ENCODE measurements at places on chromosomes 3 and 15.

DNA sequence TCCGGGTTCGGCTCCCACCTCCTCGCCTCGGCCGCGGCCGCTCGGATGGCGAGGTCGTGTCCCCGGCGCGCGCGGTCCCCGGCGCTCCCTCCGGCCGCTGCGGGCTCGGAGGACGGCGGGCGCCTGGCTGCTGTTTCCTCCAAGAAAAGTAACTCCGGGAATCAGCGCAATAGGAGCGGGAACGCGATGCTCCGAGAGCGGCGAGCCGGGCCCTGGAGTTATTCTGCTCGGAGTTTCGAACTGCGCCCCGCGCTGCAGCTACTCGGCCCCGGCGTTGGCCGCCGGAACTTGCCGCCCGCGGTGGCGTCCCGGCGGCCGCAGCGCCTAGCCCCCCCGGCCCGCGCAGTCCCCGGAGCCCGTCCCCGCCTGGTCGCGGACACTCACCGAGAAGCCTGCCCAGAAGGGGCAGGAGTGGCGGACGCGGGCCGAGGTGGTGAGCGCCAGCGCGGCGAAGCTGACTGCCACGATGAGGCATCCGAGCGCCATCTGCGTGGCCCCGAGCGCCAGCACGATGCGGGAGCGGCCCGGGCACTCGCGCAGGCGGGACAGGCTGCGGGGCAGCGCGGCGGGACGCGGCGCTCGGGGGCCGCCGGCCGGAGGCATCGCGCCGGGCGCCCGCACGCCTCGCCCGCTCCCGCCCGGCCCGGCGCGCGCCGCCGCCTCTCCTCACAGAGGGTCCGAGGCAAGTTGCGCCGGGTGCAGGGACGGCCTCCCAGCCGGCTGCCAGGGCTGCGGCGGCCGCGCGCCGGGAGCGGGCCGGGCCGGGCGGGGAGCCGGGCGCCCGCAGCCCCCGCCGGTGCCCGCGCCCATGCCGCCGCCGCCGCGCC lies 251.9 kb downstream of the TJP1 start:
- H3K4me1 ChIP-seq, result peaks cover 18% of the 10 kb centered on the region
- peaks cover 75% of the 10 kb centered on the region for H3K27me3 ChIP-seq
- no peak for DNase-seq
- H3K36me3 ChIP-seq, result no peaks in the 10 kb centered on the region
- no peak overlapping the region for H3K27ac ChIP-seq

DNA sequence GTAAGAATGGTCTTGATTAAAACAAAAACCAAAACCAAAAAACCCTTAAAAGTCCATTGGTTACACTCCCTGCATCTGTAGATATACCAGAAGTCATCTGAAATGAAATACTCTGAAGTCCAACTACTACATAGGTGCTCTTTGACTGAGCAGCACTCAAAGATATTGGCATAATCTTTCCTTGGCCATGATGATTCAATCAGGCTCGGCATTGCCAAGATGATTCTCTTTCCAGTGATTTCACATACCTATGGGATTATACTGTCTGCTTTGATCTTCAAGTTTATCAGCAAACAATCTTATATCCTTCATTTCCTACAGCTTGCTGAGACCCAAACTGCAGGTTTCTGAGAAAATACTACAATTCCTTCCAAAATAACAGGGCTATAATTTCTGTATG lies 35.9 kb upstream of the DIPK2A start:
- no peak overlapping the region for H3K27ac ChIP-seq
- H3K4me3 ChIP-seq, result no peak overlapping the region
- H3K4me1 ChIP-seq, result no peaks in the 10 kb centered on the region
- DNase-seq, result no peak
- no peaks in the 10 kb centered on the region for H3K27me3 ChIP-seq
- no peaks in the 10 kb centered on the region for H3K36me3 ChIP-seq

DNA sequence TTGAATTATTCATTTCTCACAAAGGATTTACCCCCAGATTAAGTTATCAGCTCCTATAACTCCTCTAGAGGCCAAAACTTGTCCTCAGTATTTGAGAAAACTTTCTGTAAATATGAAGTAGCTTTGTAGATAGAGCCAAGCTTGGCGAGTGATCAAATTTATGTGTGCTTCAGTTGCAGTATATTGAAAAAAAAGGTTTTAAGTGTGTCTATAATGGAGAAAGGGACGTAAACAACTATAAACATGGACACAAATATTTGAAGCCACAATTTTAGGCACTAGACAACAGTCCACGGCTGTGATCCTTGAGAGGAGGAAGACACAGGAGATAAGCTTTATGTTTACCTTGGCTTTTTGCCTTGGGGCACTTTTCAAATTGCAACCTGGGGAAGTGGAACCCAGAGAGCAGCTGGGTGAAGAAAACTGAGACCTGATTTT lies 118.7 kb downstream of the THRB start:
- no peak overlapping the region for H3K4me3 ChIP-seq
- H3K27ac ChIP-seq, result no peak overlapping the region
- H3K4me1 ChIP-seq, result peaks cover 25% of the 10 kb centered on the region
- no peak for DNase-seq

GRCh38 chr3:57696801-57697321 lies 4.0 kb upstream of the DENND6A start:
- H3K36me3 ChIP-seq, result no peaks in the 10 kb centered on the region
- peaks cover 13% of the 10 kb centered on the region for H3K4me1 ChIP-seq
- no peak for DNase-seq
- no peak overlapping the region for H3K4me3 ChIP-seq

DNA sequence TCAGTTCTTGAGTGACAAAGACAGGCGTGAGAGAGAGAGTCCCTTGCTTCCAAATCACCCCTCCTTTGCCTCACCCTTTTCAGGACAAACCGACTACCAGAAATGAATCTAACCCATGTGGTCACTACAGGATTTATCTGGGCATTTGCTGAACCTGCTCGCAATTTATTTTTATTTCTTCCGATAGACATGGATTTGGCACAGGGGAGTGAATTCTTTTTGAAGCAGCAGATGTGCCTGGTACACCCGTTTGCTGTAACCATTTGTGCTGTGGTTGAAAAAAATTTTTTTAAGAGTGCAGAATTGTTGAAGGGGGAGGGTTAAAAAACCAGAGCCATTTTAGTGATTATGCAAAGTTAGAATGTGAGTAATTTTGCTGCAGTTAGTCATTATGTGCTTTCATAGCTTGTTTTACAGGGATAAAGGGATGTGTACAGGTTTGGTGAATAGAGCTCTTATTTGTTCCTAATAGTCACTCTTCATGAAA lies 442.0 kb downstream of the LPP start:
- no peaks in the 10 kb centered on the region for H3K36me3 ChIP-seq
- DNase-seq, result no peak
- H3K27me3 ChIP-seq, result no peaks in the 10 kb centered on the region

All from suprapubic skin (tissue), 4 donors.